ENCODE measurements at places on chromosomes 4 and X.

DNA sequence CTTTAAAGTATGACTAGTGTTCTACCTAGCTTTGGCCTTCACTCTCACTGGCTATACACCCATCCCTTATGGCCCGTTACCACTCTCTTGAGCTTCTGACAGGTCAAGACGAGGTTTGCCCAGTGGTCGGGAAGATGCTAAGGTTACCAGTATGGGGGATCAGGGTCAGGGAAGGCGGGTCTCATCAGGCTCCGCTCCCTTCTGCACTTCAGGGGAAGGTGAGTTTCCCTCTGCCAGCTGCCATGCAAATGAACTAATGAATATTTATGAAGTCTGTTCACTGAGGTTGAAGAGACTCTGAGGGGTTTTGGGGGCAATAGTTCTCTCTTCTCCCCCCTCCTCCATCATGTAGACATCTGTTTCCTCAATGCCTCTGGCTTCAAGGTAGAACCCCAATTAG, 6.6 kb downstream of the EFNB1 start:
- no peak for DNase-seq

DNA sequence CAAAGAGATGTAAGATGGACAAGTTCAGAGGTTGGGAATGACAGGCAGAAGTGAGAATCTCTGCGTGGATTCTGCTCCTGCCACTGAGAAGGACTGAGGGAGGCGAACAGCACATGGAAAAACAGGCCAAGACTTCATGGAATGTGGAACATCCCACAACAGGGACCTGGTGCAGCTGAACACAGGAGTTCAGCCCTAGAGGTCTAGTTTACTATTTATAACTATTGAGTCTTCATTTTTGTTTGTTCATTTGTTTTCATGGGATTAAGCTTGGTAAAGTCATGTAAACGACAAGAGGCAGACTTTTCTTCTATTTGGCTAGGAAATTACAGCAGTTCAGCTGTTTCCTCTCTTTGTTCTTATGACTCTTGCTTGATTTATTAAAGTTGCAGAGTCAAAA, 234.5 kb downstream of the MAML3 start:
- no peak for DNase-seq

- no peak for DNase-seq
These were observed 220.4 kb downstream of the SPRY1 start for GRCh38 chr4:123616951-123617461.

GRCh38 chr4:20195071-20195885, 56.4 kb upstream of the SLIT2 start:
- DNase-seq, result no peak

GRCh38 chr4:78720994-78721677, 55.0 kb upstream of the BMP2K start:
- no peak for DNase-seq

DNA sequence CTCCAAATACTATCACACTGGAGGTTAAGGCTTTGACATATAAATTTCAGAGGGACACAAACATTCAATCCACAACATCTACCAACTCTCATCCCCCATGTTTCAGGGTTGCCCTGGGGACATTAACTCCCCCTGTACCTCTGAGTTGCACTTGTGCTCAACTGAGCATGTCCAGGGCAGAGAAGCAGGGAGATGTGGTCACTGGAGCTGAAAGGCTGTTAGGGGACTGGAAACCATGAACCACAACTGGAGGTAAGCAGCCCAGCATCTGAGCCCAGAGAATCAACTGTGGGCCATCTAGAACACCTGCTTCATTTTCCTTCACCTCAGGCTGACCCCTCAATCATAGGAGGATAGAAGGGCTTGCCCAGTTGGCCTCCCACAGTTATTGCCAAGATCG, 641.1 kb downstream of the MID1IP1 start:
- DNase-seq, result no peak

- no peak for DNase-seq
These were observed 187.1 kb upstream of the ARX start for GRCh38 chrX:25202827-25203226.

- DNase-seq, result no peak
These were observed 80.3 kb upstream of the HHIP start for GRCh38 chr4:144565527-144566195.

GRCh38 chr4:171582961-171583581, 230.1 kb upstream of the GALNTL6 start:
- DNase-seq, result no peak

DNA sequence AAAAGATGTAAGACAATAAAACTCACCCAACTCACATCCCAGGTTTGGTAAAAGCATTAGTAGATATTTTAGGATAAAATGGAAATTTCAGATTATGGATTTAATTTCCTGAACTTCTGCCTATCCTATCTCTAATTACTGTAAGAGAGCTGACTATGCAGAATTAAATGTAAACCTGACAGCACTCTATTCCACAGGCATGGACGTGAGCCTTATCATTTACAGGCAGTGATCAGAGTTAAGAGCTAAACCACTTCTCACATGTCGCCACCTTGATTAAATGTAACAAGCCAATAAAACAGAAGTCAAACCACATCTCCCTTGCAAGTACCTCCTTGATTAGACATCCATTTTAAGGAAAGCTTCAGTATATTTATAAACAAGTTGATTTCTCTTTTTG, 97.5 kb upstream of the CBR4 start:
- no peak for DNase-seq

- DNase-seq, result no peak
These were observed 129.8 kb upstream of the TRIM2 start for GRCh38 chr4:153074486-153074885.

GRCh38 chr4:153344131-153345011, at the start of gene MND1:
TSS of gene MND1 (plus strand) at chr4:153344688. CDS start at chr4:153344738, 50 bp downstream.
- peak; percentile 82 for DNase-seq

DNA sequence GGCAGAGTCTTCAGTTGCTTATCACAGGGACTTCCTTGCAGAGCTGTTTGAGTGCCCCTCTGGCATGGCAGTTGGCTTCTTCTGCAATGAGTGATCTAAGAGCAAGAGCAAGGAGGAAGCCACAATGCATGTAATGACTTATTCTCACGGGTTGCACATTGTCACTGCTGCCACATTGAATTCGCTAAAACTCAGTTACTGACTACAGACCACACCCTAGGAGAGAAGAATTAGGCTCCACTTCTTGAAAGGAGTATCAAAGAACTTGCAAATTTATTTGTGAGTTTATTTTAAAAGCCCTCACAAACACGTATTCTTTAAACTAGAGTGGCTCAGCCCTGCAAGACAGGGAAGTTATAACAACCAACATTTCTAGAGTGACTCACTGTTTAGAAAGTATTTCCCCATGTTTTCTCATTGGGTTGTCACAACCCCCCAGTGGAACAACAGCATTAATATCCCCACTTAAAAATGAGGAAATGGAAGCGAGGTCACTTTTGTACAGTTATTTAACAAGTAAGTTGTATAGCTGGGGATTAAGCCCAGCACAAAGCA, 32.4 kb upstream of the RBPJ start:
- no peak for DNase-seq

GRCh38 chr4:89064848-89065247, 7.9 kb upstream of the FAM13A start:
- DNase-seq, result no peak

DNA sequence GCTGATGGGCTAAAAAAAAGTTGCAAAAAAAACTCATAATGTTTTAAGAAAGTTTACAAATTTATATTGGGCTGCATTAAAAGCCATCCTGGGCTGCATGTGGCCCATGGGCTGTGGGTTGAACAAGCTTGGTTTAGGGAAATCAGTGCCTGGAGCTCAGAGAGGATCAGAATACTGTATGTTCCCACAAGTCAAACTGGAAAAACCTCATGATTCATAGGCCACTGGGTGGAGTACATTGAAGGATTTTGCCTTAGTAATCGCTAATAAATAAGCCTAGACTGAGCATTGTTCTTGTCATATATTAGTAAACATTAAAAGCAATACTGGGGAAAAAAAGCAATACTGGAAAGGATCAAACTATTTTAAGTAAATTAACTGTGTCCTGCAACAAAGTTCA, 246.3 kb upstream of the TAPT1 start:
- DNase-seq, result no peak

GRCh38 chrX:71492231-71493065, 40.5 kb upstream of the OGT start:
- peak; percentile 35 for DNase-seq

DNA sequence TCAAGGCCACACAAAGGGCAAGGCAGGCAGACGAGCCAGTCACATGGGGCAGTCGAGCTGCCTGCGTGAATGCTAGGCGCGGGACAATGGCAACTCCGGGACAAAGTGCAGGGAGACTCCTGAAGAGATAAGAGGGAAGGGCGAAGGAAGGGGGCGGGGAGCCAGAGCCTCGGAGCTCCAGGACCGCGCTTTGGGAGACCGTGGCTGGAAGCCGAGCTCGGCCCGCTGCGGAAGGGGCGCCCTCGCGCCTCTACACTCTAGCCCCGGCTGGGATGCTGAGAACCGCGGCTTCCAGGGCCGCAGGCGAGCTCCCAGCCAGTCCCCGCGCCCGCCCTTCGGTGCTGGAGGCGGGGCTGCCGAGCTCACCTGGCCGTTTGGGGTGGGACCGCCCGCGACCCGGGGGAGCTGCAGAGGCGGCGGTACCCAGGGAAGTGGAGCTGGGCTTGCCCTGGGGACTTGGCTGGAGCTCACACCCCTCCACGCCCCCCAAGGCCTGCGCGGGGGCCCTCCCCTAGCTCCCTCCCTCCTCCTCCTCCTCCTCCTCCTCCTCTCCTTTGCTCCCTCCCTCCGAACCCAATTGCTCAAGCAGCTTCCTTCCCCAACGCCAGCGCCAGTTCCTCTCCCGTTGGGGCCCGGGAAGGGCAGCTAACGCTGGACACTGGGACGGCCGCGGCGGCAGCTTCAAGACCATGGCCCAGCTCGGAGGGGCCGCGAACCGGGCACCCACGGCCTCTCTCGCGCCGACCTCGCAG, at the start of gene SOWAHD:
Gene SOWAHD (plus strand): TSS at position 610 of the 752 bp plus-strand sequence. CDS start 80 bp downstream, at position 690.
- DNase-seq, result peak; percentile 47

- DNase-seq, result no peak
These were observed 115.2 kb upstream of the LNX1 start for GRCh38 chr4:53706422-53707032.

DNA sequence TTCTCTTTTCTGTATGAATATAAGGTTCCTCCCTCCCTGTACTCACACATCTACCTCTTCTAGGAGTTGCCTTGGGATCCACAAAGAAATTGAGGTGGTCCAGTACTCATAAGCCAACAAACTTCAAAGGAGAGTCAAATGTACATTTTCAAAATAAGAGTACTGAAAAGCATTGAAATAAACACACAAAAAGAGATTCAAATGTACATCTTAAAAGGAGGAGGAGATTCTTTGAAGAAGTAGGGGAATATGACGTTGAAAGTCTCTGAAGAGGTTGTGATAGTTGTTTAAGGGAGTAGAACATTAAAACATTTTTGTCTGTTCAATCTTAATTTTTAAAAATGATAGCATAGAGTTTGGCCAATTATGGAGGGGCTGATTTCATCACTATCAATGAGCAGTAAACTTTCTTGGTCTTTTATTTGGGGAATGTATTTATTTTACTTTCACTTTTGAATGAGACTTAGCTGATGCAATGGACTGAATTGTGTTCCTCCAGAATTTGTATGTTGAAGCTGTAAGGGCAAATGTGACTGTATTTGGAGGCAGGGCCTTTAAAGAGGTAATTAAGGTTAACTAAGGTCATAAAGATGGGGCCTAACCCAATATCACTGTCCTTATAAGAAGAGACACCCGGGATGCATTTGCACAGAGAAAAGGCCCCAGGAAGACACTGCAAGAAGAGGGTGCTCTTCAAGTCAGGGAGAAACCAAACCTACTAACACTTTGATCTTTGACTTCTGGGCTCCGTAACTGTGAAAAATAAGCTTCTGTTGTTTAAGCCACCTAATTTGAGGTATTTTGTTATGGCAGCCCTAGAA, 226.3 kb upstream of the PGRMC2 start:
- no peak for DNase-seq

DNA sequence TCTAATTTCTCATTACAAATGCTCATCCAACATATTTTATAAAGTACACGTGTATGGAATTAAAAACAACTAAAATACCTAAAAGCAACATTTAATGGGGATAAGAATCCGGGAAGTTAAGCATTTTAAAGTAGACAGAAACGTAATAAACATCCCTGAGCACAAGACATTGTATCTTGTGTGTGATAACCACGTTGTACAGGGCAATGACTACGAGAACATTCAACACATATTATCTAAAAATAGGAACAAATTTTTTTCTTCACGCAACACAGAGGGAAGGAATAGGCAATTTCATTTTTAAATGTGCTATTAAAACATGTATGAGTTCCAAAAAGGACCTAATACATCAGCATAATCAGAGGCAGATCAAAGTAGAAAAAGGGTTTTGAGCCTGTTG, 49.5 kb downstream of the AMMECR1 start:
- DNase-seq, result no peak

GRCh38 chr4:109821185-109821584, 5.6 kb downstream of the GAR1 start:
- no peak for DNase-seq

DNA sequence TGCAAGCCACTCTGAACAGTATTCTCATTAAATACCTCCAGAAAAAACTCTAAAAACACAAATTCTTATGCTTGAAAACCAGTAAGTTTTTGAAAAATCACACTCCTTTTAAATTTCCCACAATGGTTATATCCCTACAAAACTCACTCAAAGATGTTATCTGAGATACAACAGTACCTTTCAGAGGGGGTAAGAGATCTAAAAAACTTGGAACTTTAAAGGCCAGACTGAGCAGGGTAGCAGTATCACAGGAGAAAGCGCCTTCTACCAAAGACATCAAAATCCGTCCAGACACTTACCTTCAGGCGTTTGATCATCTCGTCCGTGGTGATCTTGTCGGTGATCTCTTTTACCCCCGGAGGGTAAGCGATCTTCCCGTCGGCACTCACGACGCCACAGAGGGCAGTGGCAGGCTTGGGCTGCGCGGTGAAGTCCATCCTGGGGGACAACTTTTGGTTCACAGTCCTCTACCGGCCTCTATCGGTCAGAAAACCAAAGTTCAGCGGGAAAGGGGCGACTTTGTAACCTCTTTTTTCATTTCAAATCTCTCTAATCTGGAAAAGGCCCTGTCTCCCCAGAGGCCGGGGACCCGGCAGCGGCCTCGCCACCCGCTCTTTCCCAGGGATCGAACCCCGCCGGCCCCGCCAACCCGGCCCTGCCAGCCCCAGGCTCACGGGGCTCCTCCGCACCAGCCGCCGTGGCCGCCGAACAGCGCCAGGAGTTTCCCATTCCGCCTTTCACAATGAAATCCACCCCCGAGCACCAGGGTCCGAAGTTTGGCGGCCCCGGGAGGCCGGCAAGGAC, 1.4 kb downstream of the PDS5A start:
- DNase-seq, result peak; percentile 76

GRCh38 chr4:55087009-55087912, 38.1 kb downstream of the KDR start:
- DNase-seq, result no peak

- DNase-seq, result no peak
These were observed 264.5 kb downstream of the RCHY1 start for GRCh38 chr4:75249739-75250138.

DNA sequence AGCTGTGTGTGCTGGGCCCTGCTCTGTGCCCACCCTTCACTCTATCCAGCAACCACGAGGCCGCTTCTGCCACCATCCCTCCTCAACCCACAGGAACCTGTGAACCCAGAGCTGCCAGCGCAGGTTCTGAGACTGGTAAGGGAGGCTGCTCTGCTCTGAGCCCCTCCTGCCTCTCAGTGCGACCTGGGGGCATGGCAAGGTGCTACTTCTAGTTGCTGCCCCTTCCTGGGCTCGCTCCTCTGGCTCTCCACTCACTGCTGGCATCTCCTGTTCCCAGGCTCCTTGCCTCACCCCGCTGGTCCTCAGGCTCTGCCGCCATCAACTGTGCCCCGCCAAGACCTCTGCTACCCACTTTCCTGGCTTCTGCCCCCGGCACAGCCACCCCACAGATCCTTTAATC, 39.3 kb downstream of the RNF212 start:
- DNase-seq, result no peak

GRCh38 chr4:88517825-88518224, 5.8 kb downstream of the PYURF start:
- DNase-seq, result no peak

GRCh38 chrX:112784692-112785091, 55.9 kb downstream of the AMOT start:
- no peak for DNase-seq
